ENCODE measurements at places on chromosomes 1 and 21. TPM values are rescaled to one million over a fixed set of nuclear protein-coding genes. Genes with fewer than 3 reads are reported as not detected.

DNA sequence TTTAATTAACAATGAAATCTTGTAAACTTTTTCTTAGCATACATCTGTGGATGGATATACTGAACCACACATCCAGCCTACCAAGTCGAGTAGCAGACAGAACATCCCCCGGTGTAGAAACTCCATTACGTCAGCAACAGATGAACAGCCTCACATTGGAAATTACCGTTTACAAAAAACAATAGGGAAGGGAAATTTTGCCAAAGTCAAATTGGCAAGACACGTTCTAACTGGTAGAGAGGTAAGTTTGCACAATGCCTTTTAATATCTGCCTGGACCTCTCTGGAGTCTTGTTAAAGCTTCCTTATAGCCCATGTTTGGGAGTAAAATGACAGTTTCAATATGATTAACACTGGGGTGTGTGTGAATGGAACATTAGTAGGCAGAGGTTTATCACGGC, 51.4 kb downstream of the MARK1 start:
- no peak for DNase-seq

DNA sequence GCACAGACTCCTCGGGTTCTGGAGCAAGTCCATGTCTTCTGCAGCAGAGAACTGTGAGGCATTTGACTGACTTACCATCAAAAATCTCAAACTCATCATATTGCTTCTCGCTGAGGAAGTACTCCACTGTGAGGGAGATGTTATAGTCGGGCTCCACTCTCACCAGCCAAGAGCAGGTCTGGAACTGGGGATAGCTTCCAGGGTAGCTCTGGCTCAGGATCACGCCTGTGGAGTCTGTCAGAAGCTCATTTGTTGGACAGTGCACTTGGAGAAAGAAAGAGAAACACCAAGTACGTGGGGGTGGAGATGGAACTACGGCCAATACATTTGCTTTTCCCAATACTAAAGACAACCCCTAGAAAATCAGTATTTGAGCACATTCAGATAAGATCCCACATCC, 111.1 kb downstream of the ZSCAN20 start:
- no peak for DNase-seq

GRCh38 chr1:88791192-88791591, 100.2 kb downstream of the GTF2B start:
- no peak for DNase-seq

DNA sequence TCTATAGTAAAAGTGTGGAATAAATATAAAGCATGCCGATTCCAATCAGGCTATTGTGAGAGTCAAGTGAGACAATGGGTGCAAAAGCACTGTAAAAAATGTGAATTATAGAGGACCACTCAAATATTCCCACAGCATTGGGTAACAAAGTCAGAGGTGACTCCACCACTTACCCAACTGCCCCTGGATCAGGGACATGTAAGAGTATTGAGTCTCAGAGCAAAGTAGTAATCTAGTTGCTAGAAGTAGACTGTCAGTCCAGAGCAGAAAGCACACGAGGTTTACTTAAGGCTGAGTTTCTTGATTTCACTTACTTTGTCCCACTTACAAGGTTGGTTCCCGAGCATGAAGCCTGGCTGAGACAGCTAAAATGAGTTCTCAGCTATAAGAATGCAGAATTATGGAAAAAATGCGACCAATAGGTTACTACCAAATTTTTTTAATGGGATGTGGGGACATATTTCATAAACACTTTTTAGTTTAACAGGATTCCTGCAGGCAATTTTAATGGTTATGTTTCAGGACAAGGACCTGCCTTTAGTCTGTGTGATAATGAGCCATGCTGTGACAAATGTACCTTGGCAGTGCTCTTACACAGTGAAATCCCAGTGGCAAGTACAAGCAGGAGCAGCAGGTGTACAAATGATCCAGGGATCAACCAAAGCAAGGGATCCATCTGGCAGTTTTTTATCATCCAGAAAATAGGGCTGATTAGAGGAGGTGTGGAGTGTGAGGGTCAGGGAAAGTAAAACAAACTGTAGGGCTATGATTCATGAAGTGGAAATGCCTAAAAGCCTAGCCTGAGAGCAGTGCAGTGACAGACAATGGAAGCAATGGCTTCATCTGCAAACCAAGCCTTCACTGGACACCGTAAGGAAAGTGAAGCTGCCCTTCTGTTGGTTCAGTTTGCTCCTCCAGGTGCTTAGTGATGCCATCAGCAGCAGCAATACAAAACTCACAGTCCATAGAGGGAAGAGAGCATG, 156.2 kb upstream of the SPAG17 start:
- DNase-seq = no peak

- no peak for DNase-seq
Measured at GRCh38 chr1:12620488-12620865, 2.5 kb upstream of the DHRS3 start.

DNA sequence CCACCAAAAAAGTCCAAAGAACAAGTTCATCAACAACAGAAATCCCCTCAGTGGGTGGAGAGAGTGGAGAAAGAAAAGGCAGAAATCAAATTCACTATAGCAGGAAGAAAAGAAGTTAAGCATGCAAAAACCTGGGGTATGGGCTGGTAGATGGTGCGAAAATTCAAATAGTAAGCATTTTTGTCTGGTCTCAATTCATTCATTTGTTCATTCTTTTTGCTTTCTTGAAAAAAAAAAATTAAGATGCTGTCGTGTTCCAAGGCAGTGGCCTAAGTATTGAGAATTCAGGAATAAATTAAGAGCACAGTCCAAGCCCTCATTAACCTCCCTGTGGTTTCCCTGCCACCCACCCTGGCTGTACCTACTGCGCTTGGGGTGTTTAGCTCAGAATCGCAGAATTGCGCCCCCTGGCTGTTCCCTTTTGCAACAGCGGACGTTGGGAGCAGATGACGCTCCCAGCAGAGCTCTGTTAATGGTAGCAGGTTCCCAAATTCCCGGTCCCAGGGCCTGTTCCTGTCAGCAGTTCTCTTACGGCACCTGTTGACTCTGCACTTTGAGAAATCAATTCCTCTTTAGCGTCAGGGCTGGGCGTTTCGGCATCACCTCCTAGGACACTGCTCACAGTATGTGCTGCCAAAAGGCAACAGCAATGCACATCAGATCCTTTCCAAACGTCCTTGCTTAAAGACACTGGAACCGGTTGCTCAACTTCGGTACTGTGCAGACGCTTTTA, 34.0 kb upstream of the SSX2IP start:
- DNase-seq = peak; percentile 76

- DNase-seq = no peak
Measured at GRCh38 chr1:206655471-206655882, 20.1 kb downstream of the DYRK3 start.

DNA sequence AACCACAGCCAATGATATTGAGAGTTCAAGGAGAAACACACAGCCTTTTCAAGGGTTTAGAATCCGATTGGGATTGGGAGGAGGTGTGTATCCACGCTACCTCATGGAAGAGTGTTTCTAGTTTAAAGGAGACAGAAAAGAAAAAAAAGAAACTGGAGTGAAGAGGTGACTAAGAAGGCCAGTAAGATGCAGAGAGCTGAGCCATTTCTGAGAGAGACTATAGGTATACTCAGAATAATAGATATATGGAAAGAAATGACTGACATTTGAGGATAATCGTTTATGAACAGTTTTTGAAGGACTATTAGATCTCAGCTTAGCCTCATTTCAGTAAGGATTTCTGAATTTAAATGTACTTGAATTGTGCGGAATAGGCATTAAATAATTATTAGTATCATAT, 42.8 kb downstream of the LRRC8C start:
- DNase-seq = no peak

- no peak for DNase-seq
Measured at GRCh38 chr1:201785291-201785690, 43.7 kb upstream of the IPO9 start.

- peak; percentile 49 for DNase-seq
Measured at GRCh38 chr1:166975361-166976129, at the start of gene ILDR2. Gene ILDR2 (minus strand): TSS chr1:166975540. CDS start chr1:166975268, 272 bp downstream.

DNA sequence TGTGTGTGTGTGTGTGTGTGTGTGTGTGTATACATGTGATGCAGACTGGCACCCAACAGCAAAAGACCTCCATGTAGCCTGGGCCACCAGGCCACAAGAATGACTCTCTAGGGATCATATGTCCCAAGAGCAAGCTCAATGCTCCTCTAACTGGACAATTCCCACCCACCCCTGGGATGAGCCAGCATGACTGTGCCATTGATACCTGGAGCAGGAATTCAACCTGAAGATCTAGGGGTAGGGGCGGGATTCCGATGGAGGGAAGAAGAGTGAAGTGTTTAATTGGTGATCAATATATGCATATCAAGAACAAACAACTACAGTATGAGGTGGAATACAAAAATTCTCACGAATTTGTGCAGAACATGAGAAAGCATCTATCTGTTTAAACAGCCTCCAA, 136.2 kb downstream of the PSMG1 start:
- DNase-seq = no peak

DNA sequence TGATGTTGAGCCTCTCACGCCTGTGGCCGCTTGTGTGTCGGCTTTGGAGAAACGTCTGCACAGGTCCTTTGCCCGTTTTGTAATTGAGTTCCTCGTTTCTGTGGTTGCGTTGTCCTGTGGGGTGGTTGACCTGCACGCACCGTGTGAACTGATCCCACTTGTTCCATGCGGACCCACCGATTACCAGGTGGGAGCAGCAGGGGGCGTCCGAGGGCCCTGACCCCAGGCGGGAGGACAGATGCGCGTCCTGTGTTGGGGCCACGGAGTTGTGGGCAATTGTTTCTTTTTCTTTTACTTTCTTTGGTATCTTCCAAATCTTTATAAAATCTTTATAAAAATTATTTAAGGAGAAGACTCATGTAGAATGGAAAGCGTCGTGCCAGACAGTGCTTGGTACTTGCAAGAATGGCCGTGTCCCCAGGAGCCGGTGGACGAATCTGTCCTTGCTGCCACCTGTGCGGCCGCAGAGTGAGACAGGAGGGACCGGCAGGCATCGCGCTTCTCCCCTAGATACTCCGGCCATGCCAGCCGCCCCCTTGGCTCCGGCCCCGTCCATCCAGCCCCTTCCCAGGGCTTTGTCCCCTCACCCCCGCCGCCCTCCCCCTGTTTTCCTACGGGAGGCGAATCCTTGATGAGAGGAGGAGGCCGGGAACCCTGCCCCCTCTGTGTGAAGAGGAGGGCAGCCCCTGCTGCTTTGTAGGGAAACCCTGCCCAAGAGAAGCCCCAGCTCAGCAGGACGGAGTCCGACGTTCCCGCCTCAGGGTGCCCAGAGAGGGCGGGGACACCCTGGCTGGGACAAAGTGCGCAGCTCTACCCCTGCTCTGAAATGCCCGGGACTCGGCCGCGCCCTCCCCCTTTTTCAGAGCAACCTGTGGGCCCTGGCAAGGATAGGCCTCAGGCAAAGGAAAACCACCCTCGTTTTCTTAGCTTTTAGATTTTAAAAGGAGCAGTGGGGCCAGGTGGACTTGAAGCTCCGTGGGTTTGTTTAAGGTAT, 41.7 kb downstream of the PRKCZ start:
- DNase-seq = peak; percentile 79

DNA sequence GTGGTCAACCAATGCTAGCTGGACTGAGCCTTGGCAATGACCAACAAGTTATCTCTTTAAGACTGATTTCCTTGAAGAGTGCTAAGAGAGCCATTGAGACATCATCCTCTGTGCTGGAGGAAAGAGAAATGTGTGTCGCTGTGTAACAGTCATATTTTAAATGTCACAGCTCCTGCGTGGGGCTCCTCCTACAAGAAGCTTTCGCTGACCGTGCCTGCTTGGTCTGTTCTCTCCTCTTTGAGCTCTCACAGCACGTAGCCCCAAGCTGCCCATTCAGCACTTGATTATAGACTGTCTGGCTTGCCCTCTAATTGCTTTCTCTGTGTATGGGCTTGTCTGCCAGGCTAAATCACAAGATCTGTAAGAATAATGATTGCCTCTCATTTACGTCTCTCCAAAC, 221.3 kb downstream of the FOXD2 start:
- DNase-seq = no peak

- no peak for DNase-seq
Measured at GRCh38 chr1:209219791-209220524, 363.6 kb upstream of the CAMK1G start.

GRCh38 chr1:4621646-4622045, 32.8 kb upstream of the AJAP1 start:
- no peak for DNase-seq

DNA sequence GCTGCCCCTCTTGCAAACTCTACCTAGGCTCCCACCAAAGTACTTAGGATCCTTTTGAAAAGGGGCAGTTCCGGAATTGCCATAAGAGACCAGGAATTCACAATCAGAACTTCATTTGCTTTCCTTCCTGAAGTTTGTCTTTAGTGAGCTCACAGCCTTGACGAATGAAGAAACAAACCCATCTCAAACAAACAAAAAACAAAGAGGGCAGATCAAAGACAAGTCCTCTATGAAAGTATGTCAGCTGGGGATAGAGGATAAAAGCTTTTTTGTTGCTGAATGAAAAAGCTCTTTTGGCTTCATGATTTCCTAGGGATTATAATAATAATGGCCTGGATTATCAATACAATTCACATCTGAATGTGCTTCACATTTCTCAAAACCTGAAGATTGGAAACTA, 357.9 kb upstream of the DUSP10 start:
- no peak for DNase-seq

- peak; percentile 76 for DNase-seq
Measured at GRCh38 chr1:1020415-1021009, 592 bp downstream of the AGRN start.

DNA sequence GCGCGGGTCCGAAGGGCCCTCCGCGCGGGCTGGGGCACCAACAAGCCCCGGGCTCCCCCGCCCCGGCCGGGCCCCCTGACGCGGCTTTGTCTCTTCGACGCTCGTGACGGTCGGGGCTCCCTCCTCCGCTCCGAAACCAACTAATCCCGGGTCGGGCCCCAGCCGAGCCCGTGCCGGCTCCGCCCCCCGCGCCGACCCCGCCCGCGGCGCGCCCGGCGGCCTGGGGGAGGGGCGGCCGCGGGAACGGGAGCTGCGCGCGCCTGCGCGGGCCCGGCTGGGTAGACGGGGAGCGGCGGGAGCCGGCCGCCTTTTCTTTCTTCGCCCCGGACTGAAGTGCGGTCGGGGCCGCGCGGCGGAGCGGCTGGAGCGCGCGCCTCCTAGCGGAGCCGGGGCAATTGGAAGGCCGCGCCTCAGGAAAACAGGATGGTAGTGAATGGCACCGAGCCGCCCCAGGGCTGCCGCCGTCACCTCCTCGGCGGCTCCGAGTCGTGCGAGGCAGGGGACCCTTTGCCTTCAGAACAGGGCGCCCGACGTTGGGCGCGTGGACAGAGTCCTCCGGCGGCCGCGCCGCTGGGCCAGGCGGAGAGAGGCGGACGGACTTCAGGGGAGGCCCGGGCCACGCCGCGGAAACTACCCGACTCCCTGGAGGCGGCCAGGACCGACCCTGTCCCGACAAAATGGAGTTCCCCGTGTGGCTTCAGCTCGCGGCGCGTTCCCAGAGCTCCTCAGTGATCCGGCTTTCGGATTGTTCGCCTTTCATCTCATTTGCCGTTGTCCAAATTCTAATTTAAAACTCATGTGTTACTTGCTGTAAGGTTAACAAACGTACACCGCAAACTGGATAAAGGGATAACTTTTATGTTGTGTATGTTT, at the start of gene TP53BP2:
Gene TP53BP2, minus strand, starts transcription at position 138 of the 873 bp plus-strand sequence. CDS start 267 bp downstream, outside the sequence.
- peak; percentile 94 for DNase-seq

The SHISAL2A gene
- not detected for polyA plus RNA-seq

The CD5L gene
- polyA plus RNA-seq = not detected

The AGT gene
- not detected for polyA plus RNA-seq

The LCE1C gene
- polyA plus RNA-seq = not detected

The NOS1AP gene
- 1.5 TPM for polyA plus RNA-seq

The PADI3 gene
- not detected for polyA plus RNA-seq

All from K562 (cell line).